ENCODE measurements at places on chromosomes 1 and 21.

DNA sequence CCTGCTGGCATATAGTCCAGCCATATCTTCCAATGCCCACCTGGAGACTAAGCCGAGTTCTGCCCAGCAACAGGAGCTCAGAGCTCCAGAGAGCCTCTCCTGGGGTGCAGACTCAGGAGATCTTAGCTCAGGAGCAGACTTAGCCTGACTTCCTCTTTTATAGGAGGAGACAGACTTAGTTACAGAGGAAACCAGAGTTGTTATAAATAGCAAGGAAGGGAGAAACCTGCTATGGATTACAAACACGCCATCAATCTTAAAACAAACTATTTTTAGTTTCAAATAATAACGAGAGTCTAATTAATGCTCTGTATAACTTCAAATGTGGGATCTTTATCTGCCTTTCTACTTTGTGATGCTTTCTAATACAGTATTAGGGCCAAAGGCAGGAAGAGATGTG lies 3.3 kb upstream of the KIF21B start:
- DNase-seq = no peak

- DNase-seq = no peak
Observed at GRCh38 chr1:17687145-17687544, 68.0 kb upstream of the ACTL8 start.

- no peak for DNase-seq
Observed at GRCh38 chr1:229034342-229034741, 236.6 kb upstream of the RAB4A start.

DNA sequence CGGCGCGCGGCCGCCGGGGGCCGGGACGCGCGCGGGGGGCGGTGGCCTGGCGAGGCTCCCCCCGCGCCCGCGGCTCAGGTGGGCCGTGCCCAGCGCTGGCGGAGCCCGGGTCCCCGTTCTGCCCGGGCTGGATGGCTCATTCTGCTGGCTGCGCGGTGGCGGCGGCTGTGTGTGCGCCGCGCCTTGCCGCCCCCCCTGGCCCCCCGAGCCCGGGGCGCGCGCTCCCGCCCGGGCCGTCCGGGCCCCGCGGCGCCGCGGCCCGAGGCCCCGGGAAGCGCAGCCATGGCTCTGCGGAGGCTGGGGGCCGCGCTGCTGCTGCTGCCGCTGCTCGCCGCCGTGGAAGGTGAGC lies at the start of gene EPHB2:
Gene EPHB2 (plus strand): TSS at position 139 of the 349 bp plus-strand sequence. CDS start 144 bp downstream, at position 283.
- no peak for DNase-seq

DNA sequence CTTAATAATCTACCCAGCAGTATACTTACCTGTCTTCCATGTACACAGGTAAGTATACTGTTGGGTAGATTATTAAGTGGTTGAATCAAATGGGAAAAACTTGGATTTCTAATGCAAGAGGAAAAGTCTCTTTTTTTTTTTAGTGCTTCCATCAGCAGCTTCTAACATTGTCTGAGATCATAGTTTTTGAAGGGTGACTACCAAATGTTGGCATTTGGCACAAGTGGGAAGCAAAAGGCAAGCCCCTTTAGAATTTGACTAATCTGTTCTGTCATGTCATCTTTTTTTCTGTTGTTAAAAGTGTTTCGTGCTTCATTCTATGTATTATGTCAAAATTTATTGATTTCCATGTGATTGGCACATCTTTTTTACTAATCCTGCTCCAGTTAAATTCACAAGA lies 547 bp downstream of the FMO1 start:
- DNase-seq = no peak

DNA sequence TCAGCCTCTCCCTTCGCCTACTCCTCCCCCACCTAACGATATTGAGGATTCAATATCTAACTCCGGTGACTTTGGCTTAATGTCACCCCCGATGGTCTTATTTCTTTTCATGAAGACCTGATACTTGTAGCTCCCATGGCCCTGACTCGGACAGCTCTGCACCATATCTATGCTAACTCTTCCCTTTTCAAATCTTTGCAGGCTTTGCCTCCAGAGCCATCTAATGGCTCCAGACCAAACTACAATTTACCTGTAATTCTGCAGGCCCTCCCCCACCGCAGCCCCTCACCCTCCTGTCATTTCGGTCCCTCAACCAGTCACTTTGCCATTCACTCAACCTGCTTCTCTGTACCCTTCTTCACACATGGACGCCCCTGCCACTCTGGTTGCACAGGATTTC lies 7.9 kb upstream of the GSTM5 start:
- no peak for DNase-seq

DNA sequence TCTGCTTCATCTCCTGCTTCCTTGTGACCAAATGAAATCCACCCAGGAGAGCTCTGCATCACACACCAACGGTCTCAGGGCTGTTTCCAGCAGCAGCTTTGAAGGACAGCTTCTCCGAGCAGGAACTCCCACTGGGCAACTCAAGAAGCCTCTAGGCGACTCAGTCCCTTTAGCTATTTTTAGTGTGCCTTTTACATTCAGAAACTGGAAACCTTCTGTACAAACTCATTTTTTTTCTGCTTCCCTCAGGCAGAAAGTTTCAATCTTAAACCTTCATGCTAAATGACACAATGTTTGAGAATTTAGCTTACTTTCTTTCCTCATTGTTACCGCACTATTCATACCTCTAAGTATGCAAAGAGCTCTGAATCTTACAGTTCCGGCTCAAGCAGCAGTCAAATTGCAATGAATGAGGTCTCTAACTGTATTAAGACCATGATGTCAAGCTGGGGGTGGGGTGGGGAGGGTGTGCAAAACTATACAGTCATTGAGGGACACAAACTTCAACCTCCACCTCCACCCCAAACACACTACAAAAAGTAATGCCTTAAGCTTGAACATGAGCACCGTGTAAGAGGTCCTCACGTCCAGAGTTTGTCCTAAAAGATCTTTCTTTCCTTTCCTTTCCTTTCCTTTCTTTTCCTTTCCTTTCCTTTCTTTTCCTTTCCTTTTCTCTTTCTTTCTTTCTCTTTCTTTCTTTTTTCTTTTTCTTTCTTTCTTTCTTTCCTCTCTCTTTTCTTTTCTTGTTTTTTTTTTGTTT lies 16.4 kb upstream of the TARBP1 start:
- no peak for DNase-seq

- no peak for DNase-seq
Observed at GRCh38 chr1:226863446-226863845, 7.0 kb upstream of the PSEN2 start.

- no peak for DNase-seq
Observed at GRCh38 chr1:227949341-227949921, 1.7 kb upstream of the WNT9A start.

DNA sequence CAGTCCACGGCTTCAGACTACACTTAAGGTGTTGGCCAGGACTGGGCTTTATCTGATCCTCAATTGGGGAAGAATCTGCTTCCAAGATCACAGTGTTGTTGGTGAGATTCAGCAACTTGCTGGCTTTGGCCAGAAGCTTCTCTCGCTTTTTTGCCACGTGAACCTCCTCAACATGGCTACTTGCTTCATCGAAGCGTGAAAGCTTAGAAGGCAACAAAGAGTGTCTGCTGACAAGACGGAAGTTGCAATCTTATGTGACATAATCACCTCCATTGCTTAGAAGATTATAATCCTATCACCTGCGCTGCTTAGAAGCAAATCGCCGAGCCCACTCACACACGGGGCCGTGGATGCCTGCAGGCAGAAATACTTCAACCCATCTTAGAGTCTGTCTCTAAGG lies 10.4 kb upstream of the ITPKB start:
- no peak for DNase-seq

DNA sequence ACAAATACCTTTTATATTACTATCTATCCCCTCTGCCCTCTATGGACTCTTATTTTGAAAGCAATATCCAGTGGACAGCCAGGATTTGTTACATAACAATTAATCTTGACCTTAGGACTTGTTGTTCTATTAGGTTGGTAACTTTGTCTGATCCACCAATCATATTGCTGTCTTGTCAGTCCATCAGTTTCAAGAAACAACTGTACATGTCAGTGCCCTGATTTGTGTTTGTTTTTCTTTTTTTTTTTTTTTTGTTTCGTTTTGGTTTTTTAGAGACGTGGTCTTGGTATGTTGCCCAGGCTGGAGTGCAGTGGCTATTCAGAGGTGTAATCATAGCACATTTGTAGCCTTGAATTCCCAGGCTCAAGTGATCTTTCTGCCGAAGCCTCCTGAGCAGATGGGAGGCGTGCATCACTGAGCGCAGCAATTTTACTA lies 1.5 kb upstream of the SCP2 start:
- DNase-seq = no peak

GRCh38 chr1:17409391-17409811 lies 30.1 kb downstream of the RCC2 start:
- no peak for DNase-seq

GRCh38 chr1:8540261-8540941 lies 222.5 kb downstream of the SLC45A1 start:
- DNase-seq = no peak
